ENCODE measurements at places on chromosomes 2 and 18.
A peak's percentile ranks its signal among the peaks of the same experiment; 100 is the strongest.

GRCh38 chr2:88709181-88709631 lies 17.7 kb downstream of the RPIA start:
- peak; percentile 9 for DNase-seq

- DNase-seq: no peak
Observed at GRCh38 chr2:108909275-108909823, 79.7 kb downstream of the EDAR start.

DNA sequence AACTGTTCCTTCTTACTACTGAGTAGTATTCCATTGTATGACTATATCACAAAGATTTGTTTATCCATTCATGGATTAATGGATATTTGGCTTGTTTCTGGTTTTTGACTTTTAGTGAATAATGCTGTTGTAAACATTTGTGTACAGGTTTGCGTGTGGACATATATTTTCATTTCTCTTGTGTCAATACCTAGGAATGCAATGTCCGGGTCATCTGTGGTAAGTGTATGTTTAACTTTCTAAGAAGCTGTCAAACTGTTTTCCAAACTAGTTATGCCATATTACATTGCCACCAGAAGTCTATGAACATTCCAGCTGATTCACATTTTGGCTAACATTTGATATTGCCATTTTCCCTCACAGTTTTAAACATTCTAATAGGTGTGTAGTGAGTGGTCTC lies 29.1 kb upstream of the SLC16A14 start:
- DNase-seq: no peak

- DNase-seq: no peak
Observed at GRCh38 chr2:165009466-165009865, 54.1 kb upstream of the SLC38A11 start.

DNA sequence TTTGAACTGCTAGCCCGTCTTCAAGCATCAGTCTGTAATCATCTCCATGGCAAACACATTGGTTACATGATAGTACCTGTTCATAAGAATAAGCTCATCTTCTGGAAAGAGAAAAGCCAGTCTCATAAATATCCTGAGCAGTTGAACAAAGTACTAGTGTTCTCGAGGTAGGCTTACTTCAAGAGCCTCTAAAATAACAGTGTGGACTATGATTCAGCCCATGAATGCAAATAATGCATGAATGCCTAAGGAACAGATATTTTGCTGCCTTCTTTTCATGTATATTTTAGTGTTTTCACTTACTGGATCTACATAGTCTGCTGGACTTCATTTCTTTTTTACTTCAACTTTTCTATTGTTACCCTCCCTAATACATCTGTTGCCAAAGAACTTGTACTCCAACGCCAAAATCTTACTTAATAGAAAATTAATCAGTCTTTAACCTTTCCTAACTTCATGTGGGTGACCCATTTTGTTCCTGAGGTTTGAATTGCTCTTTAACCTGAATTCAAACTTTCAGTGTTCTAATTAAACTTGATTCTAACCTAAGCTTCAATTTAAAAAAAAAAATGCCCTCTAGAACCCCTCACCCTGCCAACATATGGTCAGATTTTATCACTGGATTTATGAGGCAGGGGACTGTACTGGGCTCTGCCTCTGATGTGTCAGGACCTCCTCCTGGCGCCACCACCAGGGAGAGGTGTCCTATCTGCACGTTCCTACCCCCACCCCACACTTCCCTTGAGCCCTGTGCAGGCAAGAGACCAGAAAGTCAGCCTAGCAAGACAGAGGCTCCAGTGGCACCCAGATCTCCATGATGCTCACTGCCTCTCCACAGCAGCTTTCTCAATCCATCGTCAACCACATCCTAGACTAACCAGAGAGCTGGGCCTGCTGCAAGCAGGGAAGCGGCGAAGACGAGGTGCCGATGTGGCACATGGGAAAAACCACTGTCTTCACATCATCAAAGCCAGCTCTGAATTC lies 264.7 kb upstream of the ID2 start:
- peak; percentile 13 for DNase-seq

GRCh38 chr18:13872373-13872772 lies 43.0 kb downstream of the MC2R start:
- no peak for DNase-seq

DNA sequence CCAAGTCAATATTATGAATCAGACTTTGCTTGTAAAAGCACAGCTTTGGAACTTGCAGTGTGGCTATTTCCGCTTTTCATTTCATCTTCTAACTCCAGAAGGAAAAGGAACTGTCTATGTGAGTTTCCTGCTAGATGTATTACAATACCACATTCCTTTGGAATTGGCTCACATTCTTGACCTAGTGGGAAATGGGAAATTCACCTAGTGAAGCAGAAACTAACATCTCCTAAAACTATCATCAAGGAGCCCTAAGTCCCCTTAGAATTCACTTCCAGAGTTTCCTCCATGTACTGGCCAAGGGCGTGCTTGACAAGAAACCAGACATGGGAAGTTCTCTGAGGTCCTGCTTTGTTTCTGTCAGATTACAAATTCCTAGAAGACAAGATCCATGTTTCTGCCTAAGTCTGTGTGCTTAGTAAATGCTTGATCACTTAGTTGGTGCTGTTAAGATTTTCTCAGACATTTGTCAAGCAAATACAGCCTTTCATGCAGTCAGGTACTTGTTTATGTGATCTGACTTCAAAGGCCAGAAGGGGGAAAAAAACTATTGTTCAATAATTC lies 275.7 kb upstream of the FN1 start:
- peak; percentile 63 for DNase-seq

DNA sequence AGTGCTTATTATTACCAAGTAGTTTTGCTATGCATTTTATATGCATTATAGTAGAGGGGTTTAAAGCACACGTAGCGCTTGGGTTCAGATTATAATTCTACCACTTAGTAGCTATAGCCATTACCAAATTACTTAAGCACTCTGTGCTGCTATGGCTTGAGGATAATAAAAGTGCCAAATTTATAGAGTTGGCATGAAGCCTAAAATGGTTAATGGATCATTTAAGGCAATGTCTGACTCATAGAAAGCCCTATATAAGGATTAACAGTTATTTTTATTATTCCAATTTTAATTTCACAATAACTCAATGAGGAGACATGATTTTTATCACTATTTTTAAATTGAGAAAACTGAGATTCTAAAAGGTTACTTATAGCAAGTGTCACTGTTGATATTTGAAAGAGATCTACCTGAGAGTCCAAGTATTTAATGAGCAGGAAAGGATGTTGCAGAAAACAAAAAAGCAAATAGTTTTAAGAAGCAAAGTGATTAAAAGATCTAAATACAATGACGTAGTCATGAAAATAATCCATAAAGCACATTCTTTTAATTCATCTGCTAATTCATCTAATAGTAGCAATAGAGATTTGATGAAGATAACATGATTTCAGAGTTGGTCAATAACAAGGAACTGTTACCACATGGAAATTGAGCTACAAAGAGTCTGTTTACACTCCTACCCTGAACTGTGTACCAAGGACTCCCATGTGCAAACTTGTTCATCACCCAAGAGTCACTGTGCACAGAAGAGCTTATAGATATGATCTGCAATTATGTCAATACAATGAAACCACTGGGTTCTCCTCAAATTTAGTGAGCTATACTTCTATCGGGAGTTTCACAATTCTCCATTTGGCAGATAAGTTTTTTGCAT lies 78.8 kb upstream of the DTNA start:
- no peak for DNase-seq

GRCh38 chr2:239162141-239162821 lies 238.5 kb downstream of the HDAC4 start:
- DNase-seq: no peak

DNA sequence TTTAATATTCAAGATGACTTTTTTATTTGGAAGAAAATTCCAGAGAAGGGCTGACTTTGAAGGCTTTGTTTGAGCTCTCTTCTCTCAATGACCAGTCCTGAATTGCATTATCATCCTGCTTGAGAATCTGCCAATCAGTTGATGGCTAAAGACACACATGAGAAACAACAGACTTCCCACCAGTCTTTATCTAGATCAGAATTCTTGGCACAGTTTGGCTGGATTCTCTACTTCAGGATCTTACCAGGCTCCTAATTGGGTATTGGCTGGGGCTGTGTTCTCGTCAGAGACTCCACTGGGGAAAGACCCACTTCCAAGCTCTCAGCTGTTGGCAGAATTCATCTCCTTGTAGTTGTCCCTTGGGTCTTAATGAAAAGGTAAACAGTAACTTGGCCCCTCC lies 86.0 kb downstream of the WDSUB1 start:
- no peak for DNase-seq

GRCh38 chr2:42659609-42660008 lies 91.2 kb downstream of the MTA3 start:
- no peak for DNase-seq

DNA sequence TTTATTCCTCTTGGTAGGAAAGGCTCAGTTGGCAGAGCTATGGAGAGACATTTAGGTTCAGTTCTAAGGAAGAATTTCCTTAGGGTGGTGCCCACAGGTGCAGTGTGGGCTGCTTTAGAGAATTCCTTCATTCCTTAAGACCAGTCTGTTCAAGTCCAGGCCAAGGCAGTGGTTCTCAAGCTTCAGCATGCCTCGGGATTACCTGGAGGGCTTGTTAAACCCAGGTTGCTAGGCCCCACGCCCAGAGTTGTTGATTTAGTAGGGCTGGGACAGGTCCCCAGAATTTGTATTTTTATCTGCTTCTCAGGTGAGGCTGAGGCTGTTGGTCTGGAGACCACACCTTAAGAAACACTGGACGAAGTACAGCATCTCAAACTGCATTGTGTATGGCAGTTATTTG lies 68.9 kb downstream of the CERS6 start:
- DNase-seq: no peak
